Dermis microvascular lymphatic vessel endothelial cell (primary cell): ENCODE measurements at places on chromosomes 11 and 22.
A peak's percentile ranks its signal among the peaks of the same experiment; 100 is the strongest.

DNA sequence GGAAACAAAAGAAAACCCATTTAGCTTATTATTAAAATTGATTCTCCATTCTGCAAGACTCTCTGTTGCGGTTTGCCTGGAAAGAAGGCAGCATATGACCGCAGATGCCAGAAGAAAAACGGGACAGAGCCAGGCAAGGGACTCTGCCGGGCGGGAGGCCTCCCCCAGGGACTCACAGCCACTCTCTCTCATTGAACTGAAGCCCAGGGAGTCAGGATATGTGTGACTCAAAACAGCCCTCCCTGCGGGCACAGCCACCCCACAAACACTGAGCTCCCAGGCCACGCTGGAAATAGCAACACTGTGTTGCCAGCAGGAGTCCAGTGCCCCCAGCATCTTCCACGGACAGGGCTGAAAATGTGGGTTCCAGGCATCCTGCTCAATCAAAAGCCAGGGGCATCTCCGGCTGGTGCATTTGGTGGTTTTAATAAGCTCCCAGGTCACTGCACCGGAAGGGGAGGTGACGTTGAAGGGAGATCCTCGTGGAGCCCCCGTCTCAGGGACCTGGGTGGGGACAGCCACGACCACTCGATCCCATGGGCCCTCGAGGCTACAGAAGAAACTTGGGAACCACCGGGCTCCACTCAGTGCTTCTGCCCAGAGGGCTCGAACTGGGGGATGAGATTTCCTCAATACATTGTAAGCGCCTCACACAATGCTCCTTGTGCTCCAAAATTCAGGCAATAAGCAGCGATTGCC is 624.5 kb downstream of the TBC1D22A start:
- no peak for DNase-seq

GRCh38 chr11:75351791-75352587 is 528 bp upstream of the ARRB1 start:
- peak; percentile 75 for DNase-seq

DNA sequence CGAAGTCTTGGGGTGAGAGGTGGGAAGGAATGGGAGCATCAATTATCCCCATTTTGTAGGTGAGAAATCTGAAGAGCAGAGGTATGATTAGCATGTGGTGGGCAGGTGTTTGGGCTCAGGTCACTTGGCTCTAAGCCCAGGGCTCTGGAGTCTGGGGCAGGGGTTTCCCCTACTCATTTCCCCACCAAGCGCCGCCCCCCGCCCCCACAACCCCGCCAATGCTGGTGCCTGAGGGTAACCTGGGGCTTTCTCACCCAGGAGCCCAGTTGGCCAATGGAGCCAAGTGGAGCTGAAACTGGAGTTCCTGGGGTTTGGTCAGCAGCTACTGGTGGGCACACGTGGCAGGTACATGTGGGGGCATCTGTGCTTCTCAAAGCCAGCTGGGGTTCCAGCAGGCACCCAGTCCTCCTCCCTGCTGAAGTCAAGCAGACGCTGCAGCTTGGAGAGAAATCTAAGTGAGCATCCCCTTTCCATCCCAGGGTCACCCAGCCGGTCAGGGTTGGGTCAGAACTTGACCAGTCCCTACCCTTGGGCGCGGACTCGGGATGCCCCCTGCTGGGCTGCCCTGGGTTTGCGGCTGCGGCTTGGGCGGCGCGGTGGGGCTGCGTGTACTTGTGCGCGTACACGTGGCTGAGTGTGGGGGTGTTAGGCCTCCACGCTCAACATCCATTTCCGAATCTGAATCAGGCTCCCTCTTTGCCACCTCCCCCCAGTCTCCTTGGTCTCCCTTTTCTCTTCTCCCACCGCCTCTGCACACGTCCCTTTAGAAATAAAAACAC is 1.7 kb upstream of the CHRM1 start:
- no peak for DNase-seq

GRCh38 chr22:41564563-41564962 is 3.8 kb downstream of the CSDC2 start:
- no peak for DNase-seq

GRCh38 chr22:46622081-46622521 is 1.9 kb downstream of the GRAMD4 start:
- no peak for DNase-seq

DNA sequence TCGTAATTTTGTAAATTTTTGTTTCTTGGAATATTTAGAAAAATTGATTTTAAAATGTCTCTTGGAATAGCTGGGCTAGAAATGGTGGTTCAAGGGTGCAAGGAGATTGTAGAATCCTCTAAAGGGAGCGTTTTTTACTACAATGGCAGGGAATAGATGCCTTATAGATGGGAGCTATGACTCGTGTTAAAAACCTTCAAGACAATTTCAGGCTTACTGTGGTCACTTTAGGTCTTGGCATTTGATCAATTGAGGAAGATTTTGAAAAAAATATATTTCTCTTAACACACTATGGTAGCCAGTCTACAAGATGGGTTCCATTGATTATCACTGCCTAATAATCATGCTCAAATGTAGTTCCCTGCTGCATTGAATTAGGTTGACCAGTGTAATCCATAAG is 25.0 kb downstream of the METTL15 start:
- DNase-seq: no peak

- peak; percentile 44 for DNase-seq
Observed at GRCh38 chr11:8649361-8649760, 33.1 kb downstream of the TRIM66 start.

DNA sequence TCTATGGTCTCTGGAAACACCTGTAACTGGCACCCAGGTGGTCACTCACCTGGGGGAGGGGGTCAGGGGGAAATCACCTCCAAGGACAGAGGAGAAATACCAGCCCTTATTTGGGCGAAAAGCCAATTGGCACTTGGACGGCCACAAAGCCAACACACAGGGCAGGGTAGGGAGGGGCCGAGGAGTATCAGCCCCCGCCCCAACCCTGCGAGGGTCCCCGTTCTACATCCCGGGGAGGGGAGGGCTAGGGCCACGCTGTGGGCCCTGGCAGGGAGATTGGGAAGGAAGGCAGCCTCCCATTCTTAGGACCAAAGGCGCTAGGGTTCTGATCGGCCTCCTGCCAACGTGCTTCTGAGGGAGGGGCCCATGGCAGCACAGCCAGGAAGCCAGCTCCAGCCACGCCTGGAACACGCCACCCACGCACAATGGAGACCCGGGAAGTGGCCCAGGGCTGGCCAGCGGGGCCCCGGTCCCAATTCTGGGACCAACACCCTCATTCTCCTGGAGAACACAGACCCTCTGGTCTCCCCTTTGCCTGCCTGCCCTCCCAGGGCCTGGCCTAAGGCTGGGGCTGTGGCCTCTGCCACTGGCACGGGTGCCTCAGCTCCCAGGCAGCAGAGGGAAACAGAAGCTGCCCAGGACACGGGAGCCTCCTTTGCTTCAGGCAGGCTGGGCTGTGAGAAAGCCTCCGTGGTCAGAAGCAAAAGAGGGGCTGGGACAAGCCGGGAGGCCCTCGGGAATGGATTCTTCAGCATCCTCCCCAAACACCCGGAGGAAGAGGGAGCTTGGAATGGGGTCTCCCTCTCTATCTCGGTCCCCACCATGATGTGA is 7.4 kb downstream of the CBX6 start:
- no peak for DNase-seq

GRCh38 chr11:1348796-1349326 is 39.4 kb upstream of the TOLLIP start:
- no peak for DNase-seq

GRCh38 chr11:28472904-28473303 is 364.7 kb downstream of the METTL15 start:
- no peak for DNase-seq

- DNase-seq: no peak
Observed at GRCh38 chr11:74019860-74020259, 11.0 kb upstream of the UCP3 start.

DNA sequence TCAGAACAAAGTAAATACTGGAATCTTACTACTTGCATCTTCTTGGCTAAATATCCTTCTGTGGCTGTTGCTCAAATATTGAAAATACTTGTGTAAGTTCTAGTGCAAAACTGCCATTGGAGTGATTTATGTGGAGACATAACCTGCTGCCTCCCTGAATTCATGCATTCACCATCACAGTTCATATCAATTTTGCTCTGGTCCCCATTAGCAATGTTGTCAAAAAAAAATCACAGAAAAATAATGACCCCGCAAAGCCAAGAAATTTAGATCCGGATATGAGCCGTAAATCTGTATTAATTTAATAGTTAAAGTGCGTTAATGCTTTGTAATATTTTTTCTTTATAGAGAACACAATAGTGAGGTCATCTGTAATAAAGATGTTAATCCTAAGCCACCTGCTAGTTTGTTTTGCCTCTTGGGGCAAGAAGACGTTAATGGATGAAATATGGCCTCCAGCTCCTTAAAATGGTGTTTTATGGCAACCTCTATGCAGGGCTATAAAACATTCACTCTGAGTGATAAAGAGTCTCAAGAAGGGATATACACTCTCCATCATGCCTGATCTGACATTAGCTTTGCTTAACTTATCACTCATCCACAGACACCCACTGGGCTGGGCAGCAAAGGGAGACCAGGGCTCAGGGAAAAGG is 255.9 kb downstream of the INSC start:
- DNase-seq: no peak

GRCh38 chr11:116263019-116263418 is 509.8 kb downstream of the BUD13 start:
- DNase-seq: no peak
